ENCODE measurements at places on chromosomes 11 and 22.

DNA sequence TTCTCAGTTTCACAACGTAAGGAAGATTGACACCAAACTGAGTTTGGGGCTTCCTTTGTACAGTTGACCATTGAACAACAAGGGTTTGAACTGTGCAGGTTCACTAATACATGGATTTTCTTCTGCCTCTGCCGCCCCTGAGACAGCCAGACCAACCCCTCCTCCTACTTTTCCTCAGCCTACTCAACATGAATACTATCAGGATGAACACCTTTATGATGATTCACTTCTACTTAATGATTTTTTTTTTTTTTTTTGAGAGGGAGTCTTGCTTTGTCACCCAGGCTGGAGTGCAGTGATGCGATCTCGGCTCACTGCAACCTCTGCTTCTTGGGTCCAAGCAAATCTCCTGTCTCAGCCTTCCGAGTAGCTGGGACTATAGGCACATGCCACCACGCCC, 14.6 kb downstream of the RBM4 start:
- no peak for DNase-seq

GRCh38 chr11:115645631-115646317, 141.6 kb upstream of the CADM1 start:
- no peak for DNase-seq

DNA sequence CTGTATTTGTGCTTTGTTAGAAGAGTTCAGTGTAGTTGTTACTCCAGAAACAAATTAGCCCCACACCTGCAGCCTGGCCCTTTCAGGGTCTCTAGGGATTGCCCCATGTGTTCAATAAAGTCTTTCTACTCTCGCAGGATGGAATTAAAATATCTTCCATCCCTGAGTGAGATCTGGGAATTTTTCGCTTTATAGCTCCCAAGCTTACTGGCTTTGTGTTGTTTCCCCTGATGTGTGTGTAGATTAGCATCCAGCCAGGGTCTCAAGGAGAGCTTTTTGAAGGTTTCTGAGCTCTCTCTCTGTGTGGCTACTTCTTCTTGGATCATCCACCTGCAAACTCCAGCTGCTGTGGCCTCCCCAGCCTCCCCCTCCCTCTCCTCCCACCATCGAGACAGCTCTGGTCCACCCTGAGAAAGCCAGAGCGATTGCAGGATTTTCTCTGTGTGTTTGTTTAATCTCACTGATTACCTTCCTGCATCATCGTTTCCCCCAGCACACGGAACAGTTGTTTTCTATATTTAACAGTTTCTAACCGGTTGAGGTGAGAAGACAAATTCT, 553.5 kb downstream of the TBC1D22A start:
- no peak for DNase-seq

- no peak for DNase-seq
These were observed 306.0 kb downstream of the BUD13 start for GRCh38 chr11:116466801-116467200.

DNA sequence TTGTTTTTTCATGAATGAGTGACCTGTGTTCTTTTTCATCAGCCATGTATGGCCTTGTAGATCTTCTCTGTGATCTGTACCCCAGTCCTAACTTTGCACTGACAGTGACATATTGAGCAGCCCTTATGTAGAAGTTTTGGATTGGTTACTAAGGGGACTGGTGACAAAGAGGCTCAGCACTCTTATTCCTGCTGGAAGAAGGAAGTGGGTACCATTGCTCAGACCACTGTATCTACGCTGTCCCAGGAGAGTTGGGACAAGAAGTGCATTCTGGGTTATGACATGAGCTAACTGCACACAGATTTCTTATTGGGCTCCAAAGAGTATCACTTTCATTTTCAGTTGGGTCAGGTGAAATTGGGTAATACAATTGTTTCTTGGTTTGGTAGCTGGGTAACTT, 107.8 kb upstream of the RASSF10 start:
- DNase-seq: no peak

DNA sequence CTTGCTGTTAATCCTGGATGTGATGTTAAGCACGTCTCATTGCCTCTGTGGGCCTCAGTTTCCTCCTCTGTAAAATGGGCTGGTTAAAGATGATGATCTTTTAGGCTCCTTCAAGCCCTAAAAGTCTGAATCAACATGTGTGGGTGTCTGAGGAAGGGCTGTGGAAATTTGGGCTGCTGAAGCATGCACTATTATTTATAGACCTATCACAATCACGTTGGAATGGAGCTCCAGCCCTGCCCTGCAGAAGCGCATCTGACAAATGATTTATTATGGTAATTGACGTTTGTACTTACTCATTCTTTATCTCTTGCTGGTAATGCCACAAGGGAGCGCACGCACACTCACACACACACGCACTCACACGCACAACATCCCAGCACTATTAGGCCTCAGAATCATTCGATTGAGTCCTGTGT, 20.4 kb downstream of the P2RX3 start:
- no peak for DNase-seq

DNA sequence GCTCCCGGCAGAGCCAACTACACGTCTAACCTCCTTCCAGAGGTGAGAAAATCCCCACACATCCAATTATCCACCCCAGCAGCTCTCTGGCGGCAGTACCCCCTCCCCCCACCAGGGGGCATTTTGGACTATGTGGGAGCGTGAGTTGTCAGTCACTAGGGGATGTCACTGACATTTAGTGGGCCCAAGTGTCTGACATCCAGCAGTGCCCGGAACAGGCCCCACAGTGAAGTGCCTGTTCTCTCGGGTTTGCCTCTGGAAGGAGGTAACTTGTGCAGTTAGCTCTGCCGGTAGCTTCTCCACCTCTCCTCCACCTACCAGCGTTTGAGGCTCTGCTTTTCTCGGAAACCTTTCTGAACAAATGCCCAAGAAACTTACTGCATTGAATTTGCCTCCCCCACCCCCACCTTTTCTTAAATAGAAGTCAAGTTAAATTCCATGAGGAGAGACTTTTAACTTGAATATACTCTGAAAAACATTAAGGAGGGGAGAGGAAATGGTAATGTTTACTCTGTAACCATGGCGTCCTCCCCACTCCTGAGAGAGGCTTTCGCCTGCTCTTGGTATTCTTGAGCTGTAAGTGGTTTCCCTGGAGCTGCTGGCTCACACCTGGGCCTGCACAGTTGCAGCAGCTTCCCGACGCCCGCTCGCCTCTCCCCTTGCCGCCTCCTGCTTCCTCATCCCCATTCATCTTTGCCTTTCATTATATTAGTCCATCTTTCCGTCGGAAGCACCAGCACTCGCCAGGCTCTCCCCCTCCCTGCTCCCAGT, 112.8 kb downstream of the WNT7B start:
- DNase-seq: peak; percentile 43

GRCh38 chr22:36015155-36015810, 13.3 kb downstream of the RBFOX2 start:
- no peak for DNase-seq

- DNase-seq: no peak
These were observed 505.3 kb downstream of the SOX6 start for GRCh38 chr11:15851051-15851498.
